Uterus (tissue), 4 donors: ENCODE measurements at places on chromosomes 3 and 15. TPM values are rescaled to one million over a fixed set of nuclear protein-coding genes. Genes with fewer than 3 reads are reported as not detected.

GRCh38 chr3:90031121-90031520 lies 923.7 kb downstream of the EPHA3 start:
- no peaks in the 10 kb centered on the region for H3K4me1 ChIP-seq
- no peak overlapping the region for H3K27ac ChIP-seq

GRCh38 chr3:42216931-42217333 lies 49.1 kb downstream of the CCK start:
- no peak overlapping the region for H3K4me3 ChIP-seq
- H3K27ac ChIP-seq: no peak overlapping the region
- no peaks in the 10 kb centered on the region for H3K27me3 ChIP-seq

DNA sequence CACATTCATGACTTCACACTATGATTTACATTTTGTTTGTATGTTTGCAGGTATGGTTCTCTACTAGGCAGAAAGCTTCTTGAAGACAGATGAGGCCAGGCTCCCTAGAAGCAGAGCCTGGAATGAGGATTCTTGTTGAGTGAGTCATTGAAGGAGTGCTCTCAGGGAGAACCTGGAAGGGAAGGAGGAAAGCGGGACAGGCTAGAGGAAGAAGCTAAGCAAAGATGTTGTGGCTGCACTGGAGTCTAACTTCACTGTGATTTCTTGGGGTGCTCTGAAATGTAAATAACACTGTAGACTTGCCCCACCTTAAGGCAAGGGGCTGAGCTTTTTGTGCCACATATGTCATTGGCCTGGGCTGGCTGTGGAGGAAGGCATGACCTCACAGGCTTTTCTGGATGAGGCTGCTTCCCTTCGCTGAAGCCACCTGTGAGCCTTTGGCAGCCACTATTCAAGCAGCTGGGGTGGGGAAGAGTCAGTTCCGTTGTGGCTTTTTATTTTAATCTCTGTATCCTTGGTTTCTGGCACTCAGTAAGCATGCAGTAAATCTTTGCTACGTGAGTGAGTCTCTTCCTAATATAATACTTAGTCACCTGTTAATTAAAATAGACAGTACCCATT lies 307.3 kb downstream of the SV2B start:
- no peaks in the 10 kb centered on the region for H3K36me3 ChIP-seq
- H3K4me1 ChIP-seq: no peaks in the 10 kb centered on the region
- no peak for DNase-seq
- H3K27me3 ChIP-seq: no peaks in the 10 kb centered on the region
- no peak overlapping the region for H3K4me3 ChIP-seq
- H3K27ac ChIP-seq: no peak overlapping the region

DNA sequence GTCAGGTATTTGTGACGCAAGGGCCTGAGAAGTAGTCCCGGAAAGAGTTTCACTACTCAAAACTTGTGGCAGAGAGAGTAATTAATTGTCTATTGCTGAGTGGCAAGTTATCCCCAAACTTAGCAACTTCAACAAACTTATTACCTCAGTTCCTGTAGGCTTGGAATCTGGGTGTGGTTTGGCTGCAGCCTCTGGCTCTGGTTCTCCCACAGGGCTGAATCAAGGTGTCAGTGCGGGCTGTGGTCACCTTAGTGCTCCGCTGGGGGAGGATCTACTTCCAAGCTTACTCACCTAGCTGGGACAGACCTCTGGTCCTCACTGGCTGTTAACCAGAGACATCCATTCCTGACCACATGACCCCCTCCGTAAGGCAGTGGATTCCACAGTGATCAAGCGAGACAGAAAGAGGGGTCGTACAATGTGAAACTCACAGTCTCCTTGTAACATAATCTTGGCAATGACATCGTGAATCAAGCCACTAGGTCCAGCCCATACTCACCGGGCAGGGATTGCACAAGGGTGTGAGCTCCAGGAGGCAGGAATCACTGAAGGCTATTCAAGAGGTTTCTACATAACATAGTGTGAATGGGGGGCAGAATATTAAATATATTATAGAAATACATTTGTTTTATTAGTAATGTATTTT lies 138.3 kb downstream of the RYR3 start:
- H3K27ac ChIP-seq: peak overlapping the region; percentile 64
- no peak for DNase-seq
- no peaks in the 10 kb centered on the region for H3K4me1 ChIP-seq
- H3K27me3 ChIP-seq: no peaks in the 10 kb centered on the region
- no peaks in the 10 kb centered on the region for H3K36me3 ChIP-seq

GRCh38 chr15:66862940-66863335 lies 160.9 kb downstream of the SMAD6 start:
- H3K27ac ChIP-seq: no peak overlapping the region
- H3K4me3 ChIP-seq: no peak overlapping the region
- H3K27me3 ChIP-seq: no peaks in the 10 kb centered on the region

DNA sequence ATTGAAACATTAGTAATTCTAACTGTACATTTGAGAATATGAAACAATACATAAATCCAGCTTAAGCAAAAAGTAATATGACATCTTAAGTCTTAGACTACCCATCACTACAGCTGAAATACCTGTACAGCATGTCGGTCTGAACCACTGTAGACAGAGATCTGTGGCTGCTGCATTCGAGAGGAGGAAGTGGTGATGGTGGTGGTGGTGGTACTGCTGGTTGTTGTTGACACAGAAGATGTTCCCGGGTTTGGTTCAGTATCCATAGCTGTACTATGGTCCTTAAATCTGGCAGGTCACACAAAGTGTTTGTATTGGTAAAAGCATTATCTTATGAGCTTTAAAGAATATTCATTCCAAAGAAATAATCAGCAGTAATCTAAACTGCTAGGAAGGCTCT lies 2.9 kb downstream of the PHC3 start:
- H3K27ac ChIP-seq: no peak overlapping the region
- H3K4me1 ChIP-seq: peaks cover 10% of the 10 kb centered on the region
- H3K36me3 ChIP-seq: no peaks in the 10 kb centered on the region

- H3K4me1 ChIP-seq: no peaks in the 10 kb centered on the region
- peak overlapping the region; percentile 78 for H3K27ac ChIP-seq
- H3K36me3 ChIP-seq: no peaks in the 10 kb centered on the region
- peak; percentile 38 for DNase-seq
- no peak overlapping the region for H3K4me3 ChIP-seq
Observed at GRCh38 chr15:101168463-101168824, 83.4 kb downstream of the CHSY1 start.

DNA sequence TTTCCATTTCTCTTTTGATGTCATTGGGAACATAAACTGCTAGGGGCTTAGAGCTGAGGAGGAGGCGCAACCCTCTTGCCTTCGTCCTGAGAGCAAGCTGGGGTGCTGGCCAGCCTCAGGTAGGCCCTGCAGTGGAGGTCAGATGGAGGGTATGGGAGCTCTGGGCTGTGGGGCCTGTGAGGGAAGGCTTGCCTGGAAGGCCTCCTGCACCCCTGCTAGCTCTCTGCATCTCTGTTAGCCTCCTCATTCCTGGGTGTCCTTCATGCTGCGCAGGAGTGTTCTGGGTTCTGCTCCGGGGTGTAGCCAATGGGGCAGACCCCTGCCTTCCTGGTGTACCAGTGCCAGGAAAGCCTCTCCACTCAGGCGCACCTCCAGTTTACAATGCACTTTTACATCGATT lies 11.8 kb downstream of the GP5 start:
- no peak overlapping the region for H3K27ac ChIP-seq
- no peaks in the 10 kb centered on the region for H3K27me3 ChIP-seq
- no peak overlapping the region for H3K4me3 ChIP-seq

GRCh38 chr3:163139600-163139999 lies 1643.0 kb downstream of the OTOL1 start:
- no peak overlapping the region for H3K27ac ChIP-seq
- no peak overlapping the region for H3K4me3 ChIP-seq
- H3K36me3 ChIP-seq: no peaks in the 10 kb centered on the region
- no peaks in the 10 kb centered on the region for H3K27me3 ChIP-seq
- H3K4me1 ChIP-seq: no peaks in the 10 kb centered on the region
- DNase-seq: no peak

DNA sequence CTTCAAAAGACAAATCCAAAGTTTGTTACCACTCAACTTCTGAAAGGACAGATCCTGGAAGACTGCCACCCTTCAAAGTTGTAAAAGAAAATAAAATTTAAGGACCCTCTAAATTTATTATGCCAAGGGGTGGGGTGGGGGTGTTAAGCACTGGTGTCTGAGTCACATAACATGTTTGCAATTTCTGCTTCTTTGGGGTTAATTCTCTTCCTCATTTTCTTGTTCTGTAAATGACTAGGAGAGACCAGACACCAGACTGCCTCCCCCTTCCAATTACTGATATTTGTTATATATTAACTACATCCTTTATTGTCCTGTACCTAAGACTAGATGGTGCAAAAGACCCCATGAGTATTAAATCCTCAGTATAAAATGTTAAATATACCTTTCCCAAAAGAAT lies 242.8 kb downstream of the ZNF385D start:
- no peaks in the 10 kb centered on the region for H3K36me3 ChIP-seq
- peak; percentile 14 for DNase-seq
- no peaks in the 10 kb centered on the region for H3K4me1 ChIP-seq
- no peaks in the 10 kb centered on the region for H3K27me3 ChIP-seq
- H3K4me3 ChIP-seq: no peak overlapping the region
- no peak overlapping the region for H3K27ac ChIP-seq

- H3K4me1 ChIP-seq: no peaks in the 10 kb centered on the region
- no peak overlapping the region for H3K4me3 ChIP-seq
Observed at GRCh38 chr3:123791073-123791370, 93.1 kb downstream of the MYLK start.

DNA sequence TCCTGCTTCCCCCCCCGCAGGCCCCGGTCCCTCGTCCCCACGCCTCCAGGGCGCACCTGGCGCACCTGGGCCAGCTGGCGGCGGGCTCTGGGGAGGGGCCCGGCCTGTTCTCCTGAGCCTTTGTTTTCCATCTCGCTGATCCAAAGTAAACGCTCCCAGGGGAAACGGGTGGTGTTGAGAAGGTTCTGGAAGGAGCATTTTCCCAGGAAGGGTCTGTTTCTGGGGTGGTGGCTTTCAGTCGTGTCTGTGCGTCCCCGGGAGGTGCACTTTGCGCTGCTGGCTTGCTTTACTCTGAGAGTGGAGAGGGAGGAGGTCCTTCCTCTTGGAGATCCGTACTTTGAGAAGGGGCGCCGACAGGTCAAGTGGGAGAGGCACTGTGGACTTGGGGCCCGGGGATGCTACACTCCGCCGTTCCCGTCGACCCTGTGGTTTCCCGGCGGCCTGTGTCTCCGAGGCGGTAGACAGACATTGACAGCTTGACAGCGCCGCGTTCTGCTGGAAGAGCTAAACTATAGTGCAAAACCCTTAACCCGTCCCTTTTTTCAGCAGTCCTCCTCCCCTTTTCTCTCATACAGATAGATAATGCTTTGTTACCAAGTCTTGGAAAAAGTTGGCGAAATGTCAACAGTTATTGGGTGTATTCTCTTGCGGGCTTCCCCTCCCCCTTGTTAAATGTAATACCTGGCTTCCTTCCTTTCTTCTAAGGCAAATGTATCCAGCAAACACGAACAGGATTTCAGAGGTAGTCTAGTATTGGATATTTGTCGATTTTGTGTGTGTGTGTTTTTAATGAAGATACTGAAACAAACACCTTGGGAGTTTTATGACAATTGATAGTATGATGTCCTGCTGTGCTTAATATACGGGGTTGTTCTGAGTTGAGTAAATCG lies 6.5 kb downstream of the TPM1 start:
- H3K4me3 ChIP-seq: peak overlapping the region; percentile 89
- peaks cover 22% of the 10 kb centered on the region for H3K4me1 ChIP-seq
- H3K27me3 ChIP-seq: no peaks in the 10 kb centered on the region
- no peak for DNase-seq
- peak overlapping the region; percentile 97 for H3K27ac ChIP-seq
- no peaks in the 10 kb centered on the region for H3K36me3 ChIP-seq

GRCh38 chr3:170836491-170836890 lies 33.5 kb downstream of the RPL22L1 start:
- no peaks in the 10 kb centered on the region for H3K36me3 ChIP-seq
- no peak for DNase-seq
- H3K27ac ChIP-seq: no peak overlapping the region

Gene RTP3
- total RNA-seq: not detected

Gene GPR27
- total RNA-seq: 5.0 TPM

Gene SLC22A14
- total RNA-seq: not detected

Gene GOLGA6D
- total RNA-seq: not detected

Gene GOLGA8G
- not detected for total RNA-seq

Gene DUSP7
- total RNA-seq: 13.7 TPM
